Stimulated activated CD4-positive, alpha-beta T cell treated with anti-CD3 and anti-CD28 coated beads, Interleukin-1b, Interleukin-23, amount 100 ng/mL, for 1 hour (primary cell): ENCODE measurements at places on chromosomes 7 and 10.

GRCh38 chr10:67839951-67840350 is 2.0 kb upstream of the DNAJC12 start:
- no peak for DNase-seq

GRCh38 chr7:2528481-2529095 is 9.0 kb downstream of the LFNG start:
- DNase-seq, result no peak

DNA sequence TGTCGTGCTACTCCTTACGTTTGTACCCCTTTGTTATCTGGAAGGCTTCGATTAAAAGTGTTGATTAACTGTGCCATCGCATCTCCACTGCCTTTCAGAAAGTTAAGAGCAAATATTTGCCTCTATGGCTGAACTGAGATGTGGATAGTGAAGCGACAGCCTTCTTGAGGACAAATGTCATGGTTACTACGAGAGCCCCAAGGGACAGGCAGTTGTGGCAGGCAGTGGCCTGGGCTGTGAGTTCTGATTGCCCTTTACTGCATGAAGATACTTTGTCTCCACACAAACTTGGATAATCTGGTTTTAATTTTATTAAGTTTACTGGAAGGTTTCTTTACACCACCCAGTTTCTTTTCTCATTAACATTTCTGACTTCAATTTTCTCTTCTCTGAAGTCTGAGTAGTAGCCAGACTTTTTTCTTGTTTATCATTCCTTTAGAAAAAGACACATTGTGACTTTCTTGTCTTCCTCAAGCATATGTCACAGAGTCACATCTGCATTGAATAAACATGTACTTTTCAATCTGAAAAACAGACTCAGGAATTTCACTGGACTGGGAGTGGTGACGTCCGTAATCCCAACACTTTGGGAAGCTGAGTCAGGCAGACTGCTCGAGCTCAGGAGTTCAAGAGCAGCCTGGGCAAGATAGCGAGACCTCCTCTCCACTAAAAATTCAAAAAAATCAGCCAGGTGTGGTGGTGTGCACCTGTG is 1.5 kb downstream of the TAS2R41 start:
- no peak for DNase-seq

DNA sequence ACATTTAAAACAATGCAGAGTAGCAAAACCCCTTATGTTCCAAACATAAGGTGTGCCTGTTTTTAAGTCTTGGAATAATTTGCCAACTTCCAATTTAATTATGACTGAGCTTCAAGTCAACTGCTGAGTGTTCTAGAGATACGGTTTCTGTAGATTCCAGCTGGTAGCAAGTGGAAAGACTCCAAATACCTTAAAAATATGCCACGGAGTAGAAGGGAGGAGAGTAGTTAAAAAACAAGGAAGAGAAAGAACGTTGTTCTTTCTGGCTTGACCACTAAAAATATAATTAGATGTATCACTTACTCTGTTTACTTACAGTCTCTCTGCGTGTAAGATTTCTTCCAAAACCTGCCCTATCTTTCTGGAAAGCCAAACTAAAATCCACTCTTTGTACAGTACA is 24.5 kb upstream of the ABLIM1 start:
- no peak for DNase-seq

- no peak for DNase-seq
Measured at GRCh38 chr10:33382921-33383713, 48.6 kb upstream of the NRP1 start.

DNA sequence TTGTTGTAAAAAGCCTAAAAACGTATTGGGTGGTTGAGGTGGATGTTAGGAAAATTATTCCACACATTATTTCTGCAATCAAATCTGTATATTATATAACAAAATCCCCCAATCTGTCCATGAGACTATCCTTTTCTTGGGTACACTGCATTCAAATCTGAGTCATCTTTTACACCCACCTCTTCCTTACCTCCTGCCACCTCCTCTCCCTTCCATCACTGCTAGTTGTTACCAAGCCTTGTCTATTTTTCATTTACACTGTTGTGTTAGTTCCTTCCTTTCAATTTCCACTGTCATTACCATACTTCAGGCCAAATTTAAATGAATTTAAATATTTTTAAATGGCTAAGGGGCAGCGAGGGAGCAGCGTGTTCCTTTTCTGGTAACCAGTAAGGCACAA is 83.3 kb downstream of the ITGA8 start:
- no peak for DNase-seq

DNA sequence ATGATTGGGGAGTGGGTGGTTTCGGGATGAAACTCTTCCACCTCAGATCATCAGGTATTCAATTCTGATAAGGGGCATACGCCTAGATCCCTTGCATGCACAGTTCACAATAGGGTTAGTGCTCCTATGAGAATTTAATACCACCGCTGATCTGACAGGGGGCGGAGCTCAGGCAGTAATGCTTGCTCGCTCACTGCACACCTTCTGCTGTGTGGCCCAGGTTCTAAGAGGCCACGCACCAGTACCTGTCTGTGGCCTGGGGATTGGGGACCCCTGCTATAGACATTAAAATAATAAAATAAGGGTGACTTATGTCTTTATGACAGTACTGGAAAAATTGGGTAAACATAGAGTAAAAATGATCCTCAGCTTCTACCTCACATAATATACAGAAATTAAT is 66.1 kb downstream of the SAMD9 start:
- no peak for DNase-seq

- DNase-seq, result no peak
Measured at GRCh38 chr7:50281680-50282445, 22.7 kb upstream of the IKZF1 start.

GRCh38 chr7:2313450-2314208 is 612 bp downstream of the SNX8 start:
- DNase-seq, result no peak

DNA sequence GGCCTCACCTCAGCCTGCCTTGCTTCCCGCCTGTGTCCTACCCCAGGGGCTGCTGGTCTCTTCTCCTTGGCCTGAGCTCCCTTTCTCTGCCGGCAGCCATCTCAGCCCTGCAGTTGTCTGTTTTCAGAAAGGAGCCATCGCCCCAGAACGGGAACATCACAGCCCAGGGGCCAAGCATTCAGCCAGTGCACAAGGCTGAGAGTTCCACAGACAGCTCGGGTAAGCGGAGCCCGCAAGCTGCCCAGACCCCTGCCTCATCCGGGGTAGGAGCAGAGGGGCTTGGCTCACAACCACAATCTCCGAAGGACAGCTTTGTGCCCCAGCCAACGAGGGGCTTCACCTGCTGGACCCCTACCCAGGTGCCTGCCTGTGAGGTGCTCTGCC is 5.3 kb upstream of the DEPP1 start:
- no peak for DNase-seq

DNA sequence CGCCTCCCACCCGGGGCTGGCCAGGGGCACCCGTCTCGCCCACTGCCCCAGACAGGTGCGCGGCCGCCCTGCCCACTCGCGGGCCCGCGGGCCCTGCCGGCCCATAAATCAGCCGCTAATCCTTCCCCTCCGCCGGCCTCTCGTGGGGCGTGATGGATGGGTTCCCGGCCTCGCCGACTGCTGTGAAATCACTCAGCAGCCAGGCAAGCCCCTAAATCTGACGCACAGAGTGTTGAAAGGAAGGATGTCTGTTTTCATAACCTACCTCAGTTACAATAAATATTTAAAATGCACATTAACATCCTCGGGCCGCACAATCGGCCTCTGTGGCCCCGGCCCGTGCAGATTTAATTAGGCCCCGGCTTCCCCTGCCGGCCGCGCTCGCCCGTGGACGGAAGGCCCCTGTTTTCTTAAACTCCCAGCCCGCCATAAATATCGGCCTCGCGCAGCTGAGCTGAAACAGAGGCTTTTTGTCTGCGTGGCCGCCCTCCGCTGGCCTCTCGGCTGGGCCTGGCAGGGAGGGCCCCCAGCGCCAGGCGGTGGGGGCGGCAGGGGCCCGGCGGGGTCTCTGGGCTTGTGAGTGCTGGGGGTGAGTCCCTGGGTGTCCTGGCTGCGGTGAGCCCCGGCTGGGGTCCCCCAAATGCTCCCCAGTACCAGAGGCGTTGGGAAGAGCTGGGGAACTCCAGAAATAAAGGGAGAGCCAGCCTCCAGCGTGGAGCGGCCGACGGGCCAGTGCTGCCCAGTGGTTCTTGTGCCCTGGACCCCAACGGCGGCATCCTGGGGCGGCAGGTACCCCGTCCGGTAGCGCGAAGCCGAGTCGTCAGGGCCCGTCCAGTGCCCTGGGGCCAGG is 90.7 kb downstream of the UNCX start:
- no peak for DNase-seq

GRCh38 chr10:47381427-47382379 is 2.4 kb downstream of the ZNF488 start:
- DNase-seq, result no peak

DNA sequence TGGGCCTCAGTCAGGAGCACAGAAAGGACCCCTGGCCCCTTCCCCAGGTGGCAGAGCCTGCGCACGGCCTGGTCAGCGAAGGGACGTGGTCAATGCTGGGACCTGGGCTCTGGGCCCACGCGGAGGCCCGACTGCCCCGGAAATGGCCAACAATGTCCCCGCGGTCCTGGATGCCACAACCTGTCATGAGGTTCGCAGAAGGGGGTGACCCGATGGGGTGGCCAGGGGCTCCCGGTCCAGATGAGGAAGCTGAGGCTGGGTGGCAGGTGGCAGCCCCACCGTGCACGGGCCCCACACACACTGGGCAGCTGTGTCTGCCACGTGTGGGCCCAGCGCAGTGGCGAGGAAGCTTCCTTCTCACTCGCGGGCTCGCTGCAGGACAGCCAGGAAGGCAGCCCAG is 49.4 kb downstream of the DPYSL4 start:
- no peak for DNase-seq

- no peak for DNase-seq
Measured at GRCh38 chr7:2022021-2022409, 210.7 kb downstream of the MAD1L1 start.

DNA sequence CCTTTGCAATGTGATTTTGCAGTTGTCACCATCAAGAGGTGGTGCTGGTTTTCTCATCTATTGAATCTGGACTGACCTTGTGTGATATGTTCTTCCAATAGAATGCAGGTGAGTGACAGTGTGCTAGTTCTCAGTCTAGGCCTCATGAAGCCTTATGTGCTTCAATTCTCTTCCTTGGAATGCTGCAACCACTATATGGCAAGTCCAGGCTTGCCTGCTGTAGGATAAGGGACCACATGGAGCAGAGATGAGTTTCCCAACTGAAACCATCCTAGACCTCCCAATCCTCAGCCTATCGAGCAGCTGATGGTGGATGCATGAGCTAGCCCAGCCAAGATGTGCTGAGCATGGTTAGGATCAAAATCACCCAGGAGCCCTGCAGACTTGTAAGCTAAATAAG is 32.6 kb upstream of the ARHGAP21 start:
- DNase-seq, result no peak

DNA sequence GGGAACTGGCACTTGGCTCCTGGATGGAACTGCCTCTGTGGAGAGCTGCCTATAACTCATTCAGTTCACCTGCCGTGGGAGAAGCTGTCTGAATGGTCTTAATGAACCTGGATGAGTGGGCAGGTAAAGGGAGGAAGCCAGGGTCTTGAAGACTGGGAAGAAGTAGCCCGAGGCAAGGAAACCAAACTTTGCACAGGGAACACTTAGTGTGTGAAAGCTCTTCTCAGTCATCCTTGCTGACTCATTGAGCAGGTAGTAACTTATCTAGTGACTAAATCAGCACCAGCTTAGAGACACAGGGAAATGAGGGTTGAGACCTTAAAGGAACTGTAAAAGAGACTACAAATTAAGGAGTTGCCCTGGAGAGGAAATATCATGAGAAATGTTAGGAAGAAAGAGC is 9.9 kb downstream of the LRRC4 start:
- DNase-seq, result no peak

- no peak for DNase-seq
Measured at GRCh38 chr7:73556208-73557107, 1.0 kb downstream of the BCL7B start.

- DNase-seq, result no peak
Measured at GRCh38 chr10:112848228-112848627, 101.8 kb upstream of the TCF7L2 start.

- DNase-seq, result no peak
Measured at GRCh38 chr10:60646966-60647796, 131.1 kb upstream of the CDK1 start.

- no peak for DNase-seq
Measured at GRCh38 chr7:112411186-112411795, 39.0 kb upstream of the IFRD1 start.

- DNase-seq, result no peak
Measured at GRCh38 chr10:116017405-116017804, 255.6 kb downstream of the GFRA1 start.

- DNase-seq, result no peak
Measured at GRCh38 chr10:77842652-77843212, 83.8 kb downstream of the DLG5 start.

DNA sequence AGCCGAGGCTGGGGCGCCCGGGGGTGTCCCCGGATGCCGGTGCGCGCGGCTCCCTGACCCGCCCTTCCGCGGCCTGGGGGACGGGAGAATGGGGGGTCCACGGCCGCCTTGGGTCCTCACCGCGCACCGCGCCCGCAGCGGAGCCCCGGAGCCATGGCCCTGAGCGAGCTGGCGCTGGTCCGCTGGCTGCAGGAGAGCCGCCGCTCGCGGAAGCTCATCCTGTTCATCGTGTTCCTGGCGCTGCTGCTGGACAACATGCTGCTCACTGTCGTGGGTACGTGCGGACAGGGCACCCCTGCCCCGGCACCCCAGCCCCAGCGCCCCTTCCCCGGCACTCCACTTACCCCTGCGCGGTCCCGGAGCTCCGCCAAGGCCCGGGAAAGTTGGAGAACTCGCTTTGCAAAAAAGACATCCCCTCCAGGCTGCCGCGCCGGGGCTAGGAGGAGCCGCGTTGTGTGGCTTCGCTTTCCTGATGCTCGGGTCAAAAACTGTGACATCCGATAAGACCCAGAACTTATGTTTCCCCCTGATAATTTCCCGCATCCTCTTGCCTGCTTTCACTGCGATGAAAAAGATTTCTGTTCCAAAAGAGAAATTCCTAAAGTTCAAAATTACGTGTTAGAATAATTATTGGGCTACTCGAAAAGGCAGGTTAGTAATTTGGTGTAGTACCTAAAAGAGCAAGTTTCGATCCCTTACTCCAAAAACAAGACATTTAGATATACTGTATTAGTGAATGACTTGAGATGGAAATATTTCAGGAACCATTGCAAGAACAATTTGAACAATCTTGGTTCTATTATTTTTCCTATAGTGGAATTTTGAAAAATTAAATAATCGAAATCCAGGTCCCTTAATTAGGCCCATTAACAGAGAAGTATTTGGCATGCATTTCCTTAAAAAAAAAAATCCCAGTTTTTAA is 888 bp downstream of the SLC18A2 start:
- DNase-seq, result no peak
